Suppressor macrophage treated with lipopolysaccharide for 4 hours (primary cell): ENCODE measurements at places on chromosomes 6 and 20.

DNA sequence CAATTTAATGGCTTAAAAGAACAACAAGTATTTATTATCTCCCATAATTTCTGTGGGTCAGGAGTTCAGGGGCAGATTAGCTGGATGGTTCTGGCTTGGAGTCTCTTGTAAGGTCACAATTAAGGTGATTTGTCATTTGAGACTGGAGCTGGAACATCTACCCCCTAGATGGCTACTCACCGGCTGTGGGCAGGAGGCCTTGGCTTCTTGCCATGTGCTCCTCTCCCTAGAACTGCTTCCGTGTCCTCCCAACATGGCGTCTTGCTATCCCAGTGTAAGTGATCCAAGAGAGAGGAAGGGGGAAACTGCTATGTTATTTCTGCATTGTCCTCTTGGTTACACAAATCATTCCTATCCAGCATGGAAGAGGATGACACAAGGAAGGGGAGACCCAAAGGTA is 210.2 kb upstream of the ECI2 start:
- DNase-seq = no peak

- DNase-seq = no peak
Measured at GRCh38 chr6:44735630-44735963, 348.1 kb downstream of the CDC5L start.

DNA sequence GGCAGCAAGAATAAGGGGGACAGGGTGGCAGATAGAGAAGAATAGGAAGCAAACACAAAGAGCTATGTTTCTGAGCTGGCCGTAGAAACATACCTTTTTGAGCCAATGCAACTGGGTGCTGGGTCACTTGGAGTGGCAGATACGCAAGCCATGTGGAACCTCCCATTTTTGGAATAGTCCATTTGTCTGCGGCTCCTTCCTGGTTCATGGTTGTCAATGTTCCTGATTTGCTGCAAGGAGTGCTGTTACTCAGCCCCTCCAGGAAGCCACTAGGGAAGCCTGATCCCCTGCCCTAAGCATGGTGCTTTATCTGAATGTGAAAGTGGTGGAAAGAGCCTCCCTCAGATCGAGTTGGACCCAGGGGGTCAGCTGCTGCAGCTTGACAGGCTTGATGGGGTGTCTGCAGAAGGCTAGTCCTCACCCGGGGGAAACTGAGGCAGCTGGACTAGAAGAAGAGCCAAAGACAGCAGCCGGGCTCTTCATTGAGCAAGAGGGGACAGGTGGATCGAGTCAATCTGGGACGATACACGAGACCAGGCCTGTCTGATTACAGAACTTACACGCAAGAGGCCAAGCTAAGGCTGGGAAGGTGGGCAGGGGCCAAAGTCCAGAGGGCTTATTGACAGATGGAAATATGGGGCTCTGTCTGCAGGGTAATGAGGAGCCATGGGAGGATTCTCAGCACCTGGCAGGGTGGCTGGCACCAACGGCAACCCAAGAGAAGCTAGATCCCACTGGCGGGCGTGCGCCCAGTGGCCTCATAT is 57.4 kb upstream of the CTNNBL1 start:
- DNase-seq = no peak

DNA sequence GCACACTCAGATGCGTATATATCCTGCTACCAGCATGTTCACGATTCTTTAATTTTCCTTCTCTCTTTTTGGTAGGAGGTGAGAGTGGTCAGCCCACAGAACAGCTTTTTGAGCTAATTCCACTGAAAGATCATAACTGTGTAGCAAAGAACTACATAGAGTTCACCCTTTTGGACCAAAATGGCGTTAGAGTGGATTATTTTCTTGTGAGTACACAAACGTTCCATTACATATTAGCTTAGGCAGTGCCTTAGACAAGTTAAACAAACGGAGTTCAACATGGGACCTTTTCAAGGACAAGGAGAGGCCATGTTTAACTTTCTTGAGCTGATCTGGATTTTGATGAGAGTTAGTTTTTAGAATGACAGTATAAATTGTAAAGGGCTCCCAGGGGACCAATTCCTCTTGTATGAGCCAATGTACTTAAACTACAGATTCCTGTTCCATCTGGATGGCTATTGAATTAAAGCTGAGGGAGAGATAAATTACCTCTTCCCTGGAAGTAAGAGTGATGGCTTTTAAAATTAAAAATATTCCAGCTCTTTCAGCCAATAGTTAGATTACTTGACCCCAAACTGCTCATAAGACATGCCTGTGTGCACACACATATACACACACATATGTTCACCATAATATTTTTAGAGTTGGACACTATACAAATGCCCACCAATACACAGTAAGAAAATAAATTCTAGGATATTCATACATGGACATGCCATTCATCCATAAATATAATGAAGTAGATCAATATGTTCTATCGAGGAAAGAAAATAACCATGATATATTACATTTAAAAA is 25.6 kb upstream of the ARMH2 start:
- DNase-seq = no peak

- DNase-seq = no peak
Measured at GRCh38 chr6:159844737-159845645, 44.9 kb downstream of the PNLDC1 start.

- no peak for DNase-seq
Measured at GRCh38 chr6:111541026-111541681, 58.1 kb upstream of the REV3L start.
